ENCODE measurements at places on chromosomes 5 and 9. TPM values are rescaled to one million over a fixed set of nuclear protein-coding genes. Genes with fewer than 3 reads are reported as not detected.

The FOXD1 gene
- total RNA-seq = 0.05 TPM

The PCDHGA8 gene
- 0.19 TPM for total RNA-seq

The SNCB gene
- total RNA-seq = 0.05 TPM

The SLC6A3 gene
- total RNA-seq = 0.33 TPM

The HEMGN gene
- total RNA-seq = 16.9 TPM

The ZNF462 gene
- total RNA-seq = 6.6 TPM

The PCDHB13 gene
- total RNA-seq = 0.14 TPM

The NR2F1 gene
- 2.3 TPM for total RNA-seq

The PCDHGA9 gene
- 0.66 TPM for total RNA-seq

The ZFP2 gene
- total RNA-seq = 1.4 TPM

The GABRP gene
- 1.3 TPM for total RNA-seq

The RNF180 gene
- 0.52 TPM for total RNA-seq

The TAF1L gene
- total RNA-seq = not detected

The DIPK1B gene
- total RNA-seq = 10.1 TPM

The RASEF gene
- total RNA-seq = 3.9 TPM

The TAF11L5 gene
- total RNA-seq = not detected

The RANBP3L gene
- total RNA-seq = 0.14 TPM

The PROB1 gene
- total RNA-seq = 0.76 TPM

The ENTREP1 gene
- 4.1 TPM for total RNA-seq

The TMEM252 gene
- not detected for total RNA-seq

The GRIN1 gene
- 0.19 TPM for total RNA-seq

The CTNND2 gene
- 0.42 TPM for total RNA-seq

The COL15A1 gene
- total RNA-seq = 13.2 TPM

The STOM gene
- total RNA-seq = 28.5 TPM

The INSL6 gene
- not detected for total RNA-seq

The EXD3 gene
- 3.4 TPM for total RNA-seq

The CCL28 gene
- 2.0 TPM for total RNA-seq

The FAM221B gene
- total RNA-seq = under 0.01 TPM

The KCNN2 gene
- 0.66 TPM for total RNA-seq

The ADRB2 gene
- total RNA-seq = 2.2 TPM

The PPIC gene
- total RNA-seq = 4.2 TPM

The SPATA6L gene
- total RNA-seq = 0.47 TPM
